CD4-positive, alpha-beta T cell treated with Interleukin-2 at 100 ng/mL for 4 hours (primary cell): ENCODE measurements at places on chromosomes 1 and 21.

DNA sequence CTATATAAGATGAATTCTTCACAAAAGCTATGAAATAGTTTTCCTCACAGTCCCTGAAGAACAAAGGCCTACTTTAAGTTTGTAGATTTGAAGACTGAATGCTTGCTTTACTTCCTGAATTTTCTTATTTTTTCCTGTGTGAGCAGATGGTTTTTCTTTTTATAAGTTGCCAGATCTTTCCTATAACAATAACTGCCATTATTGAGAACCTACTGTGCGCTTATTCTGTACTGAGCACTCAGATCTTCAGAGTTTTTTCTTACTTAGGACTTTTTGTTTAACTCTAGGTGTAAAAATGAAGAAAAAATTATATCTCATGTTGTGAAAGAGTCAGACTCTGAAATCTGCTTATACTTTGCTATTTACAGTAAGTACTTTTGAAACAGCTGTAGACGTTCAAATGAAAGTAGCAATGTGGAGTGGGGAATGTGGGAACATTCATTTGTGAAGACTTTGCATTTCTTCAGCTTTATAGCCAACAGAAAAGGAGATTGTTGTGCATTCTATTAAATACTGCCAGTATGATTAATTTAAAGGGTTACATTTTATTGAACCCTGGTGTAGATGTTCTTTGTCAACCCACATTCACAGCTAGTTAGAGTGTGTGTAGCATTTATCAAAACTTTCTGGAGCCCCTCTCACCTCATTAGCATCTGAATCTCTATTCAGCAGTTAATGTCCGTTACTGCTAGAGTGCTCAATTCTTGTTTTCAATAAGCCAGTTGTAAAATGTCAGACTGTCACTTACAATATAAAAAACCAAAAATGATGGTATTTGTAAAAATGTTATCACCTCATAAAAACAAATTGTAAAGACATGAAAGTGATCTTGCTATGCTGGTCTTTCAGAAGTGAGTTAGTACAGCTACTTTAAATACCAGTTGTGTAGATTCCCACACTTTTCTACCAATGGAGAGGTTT lies 29.0 kb downstream of the NFIA start:
- DNase-seq, result no peak

DNA sequence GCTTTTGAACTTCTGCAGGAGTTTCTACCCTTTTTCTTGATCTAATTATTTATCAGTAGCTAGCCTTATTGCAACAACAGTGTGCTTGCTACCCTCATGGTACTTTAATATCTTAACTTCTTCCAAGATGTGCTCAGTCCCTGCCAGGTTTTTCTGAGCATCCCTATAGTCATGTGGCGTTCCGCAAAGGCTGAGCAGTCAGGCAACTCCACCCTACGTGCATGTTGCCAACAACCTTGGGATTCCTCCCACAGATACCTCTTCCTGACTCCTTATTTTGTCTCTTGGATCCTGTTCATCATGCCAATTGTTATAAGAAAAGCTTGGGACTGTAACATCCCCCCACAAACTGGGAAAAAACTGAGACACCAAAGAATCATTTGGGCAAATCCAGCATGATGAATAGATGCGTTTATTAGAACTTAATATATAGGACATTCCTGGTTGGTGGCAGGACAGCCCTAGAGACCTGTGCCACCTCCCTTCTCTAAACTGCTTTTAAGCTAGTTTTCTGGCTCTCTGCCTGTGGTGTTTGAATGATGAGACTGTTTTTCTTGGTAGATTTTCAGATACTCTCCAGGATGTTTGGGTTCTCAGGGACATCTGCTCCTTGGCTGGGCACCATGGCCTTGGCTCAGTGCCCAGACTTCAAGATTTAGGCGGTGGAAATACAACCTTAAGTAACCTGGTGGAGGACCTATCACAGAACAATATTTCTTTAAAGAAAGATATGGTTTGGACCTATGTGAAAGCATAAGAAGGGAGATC lies 27.1 kb upstream of the KCTD3 start:
- DNase-seq, result no peak

- no peak for DNase-seq
Measured at GRCh38 chr1:67264152-67264551, 43.5 kb upstream of the IL12RB2 start.

DNA sequence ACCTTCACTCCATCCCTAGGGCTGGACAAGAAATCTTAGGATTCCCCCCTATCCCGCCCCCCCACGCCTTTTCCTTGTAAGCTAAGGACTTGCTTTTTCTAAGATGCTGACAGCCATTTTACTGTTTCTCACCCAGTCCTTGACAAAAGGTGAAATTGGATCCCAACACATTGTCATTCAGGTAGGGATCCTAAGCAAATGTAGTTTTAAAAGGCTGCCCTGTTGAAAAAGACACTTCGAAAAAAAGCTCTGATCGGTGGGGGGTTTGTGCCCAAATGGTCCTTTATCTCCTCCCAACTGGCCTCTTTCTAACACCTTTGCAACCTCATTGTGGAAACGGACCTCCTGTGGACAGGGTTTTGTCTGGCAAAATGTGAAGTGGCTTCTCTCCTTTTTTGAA lies 2.9 kb downstream of the CACHD1 start:
- no peak for DNase-seq

- DNase-seq, result no peak
Measured at GRCh38 chr1:34642679-34643078, 112.2 kb upstream of the GJB5 start.

GRCh38 chr1:205240118-205240517 lies 12.4 kb downstream of the TMCC2 start:
- no peak for DNase-seq

DNA sequence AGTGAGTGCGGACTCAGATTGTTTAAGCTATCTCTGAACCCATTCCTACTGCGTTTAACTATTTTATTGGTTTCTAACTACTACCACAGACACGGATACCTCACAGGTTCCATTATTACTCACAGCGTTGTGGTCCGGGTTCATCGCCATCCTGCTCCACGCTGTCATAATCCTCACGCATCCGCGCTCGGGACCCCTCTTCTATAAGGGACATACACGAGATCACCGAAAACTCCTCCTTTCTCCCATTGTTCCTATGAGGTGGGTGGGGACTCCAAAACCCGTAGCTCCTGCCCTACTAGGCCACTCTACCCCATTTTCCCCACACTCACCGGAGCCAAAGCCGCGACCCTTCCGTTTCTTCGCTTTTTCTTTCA lies 610 bp downstream of the RBM8A start:
- DNase-seq, result no peak

- no peak for DNase-seq
Measured at GRCh38 chr1:39829791-39830533, 41.3 kb upstream of the BMP8B start.

GRCh38 chr1:29050166-29050565 lies 73.5 kb downstream of the TMEM200B start:
- DNase-seq, result no peak

DNA sequence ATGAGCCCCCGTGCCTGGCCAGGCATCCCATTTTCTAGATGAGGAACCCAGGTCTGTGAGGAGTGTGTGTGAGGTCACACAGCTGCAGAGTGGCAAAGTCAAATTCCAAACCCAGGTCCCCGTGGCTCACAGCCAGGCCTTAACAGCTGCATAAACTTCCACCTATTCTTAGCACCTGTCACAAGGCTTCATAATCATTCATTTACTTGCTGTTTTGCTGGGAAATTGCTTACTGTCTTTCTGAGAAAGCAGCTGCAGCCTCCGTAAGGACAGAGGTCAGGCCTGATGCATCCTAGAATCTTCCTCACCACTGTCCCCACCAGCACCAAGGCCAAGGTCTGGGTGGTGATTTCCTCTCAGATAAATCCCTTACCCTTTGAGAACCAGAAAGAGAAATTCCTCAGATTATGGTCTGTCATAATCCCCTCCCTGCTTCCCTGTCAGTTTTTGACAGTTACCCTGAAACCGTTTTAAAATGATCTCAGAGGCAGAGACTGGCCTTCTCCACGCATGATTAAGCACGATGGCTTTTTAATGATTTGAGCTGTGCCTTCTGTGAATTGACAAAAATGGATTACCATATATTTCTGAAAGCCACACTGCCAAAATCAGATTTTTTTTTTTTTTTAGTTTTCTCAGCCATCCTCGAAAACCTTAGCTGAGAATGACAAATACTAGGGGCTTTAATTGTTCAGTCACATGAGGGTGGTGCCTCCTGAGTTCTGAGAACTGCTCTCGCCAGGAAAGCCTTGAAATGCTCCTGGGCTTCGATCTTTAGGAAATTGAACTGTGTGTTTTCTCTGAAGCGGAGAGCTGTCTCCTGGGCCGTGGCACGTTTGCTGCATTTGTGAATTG lies 70.0 kb upstream of the SELENON start:
- DNase-seq, result peak; percentile 33
